ENCODE measurements at places on chromosomes 2 and 18. TPM values are rescaled to one million over a fixed set of nuclear protein-coding genes. Genes with fewer than 3 reads are reported as not detected.

- no peak for DNase-seq
Observed at GRCh38 chr2:106536490-106536889, 49.3 kb downstream of the CD8B2 start.

DNA sequence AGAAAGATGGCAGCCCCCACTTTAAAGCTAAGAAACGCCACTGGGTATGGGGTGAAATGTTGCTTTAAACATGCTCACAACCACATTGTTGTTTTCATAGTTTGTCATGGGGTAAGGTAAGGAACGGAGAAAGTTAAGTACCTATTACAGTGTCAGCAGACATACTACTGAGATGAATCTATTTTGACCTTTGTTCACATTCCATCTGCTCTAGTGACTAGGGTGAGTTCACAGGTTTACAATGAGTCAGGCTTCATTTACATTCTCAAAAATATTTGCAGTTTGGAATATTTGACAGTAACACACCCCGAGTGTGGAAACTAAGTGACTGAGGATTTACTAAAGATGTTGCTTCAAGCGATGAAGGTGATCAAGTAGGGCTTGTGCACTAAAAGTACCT is 428.7 kb upstream of the ACVR2A start:
- DNase-seq, result no peak

DNA sequence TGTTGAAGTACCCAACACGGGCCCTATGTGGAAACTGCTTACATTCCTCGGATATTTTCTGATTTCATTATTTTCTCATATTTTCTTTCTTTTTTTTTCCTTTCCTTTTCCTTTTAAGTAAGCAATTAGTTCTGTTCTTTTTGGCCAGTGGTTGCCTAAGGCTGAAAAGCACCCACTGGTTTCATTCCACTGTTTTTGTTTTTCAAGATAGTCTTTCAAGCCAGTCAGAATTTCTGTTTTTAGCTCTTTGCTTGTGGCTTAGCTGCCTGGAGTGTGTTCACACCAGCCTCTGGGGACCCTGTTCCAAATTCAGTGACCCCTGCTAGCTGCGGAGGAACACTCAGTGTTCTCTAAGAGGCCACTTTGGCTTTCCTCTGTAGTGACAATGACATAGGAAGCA is 73.6 kb downstream of the NRP2 start:
- no peak for DNase-seq

GCFC2 gene
- total RNA-seq, result 20.4 TPM

DCAF17 gene
- 14.8 TPM for total RNA-seq

DNA sequence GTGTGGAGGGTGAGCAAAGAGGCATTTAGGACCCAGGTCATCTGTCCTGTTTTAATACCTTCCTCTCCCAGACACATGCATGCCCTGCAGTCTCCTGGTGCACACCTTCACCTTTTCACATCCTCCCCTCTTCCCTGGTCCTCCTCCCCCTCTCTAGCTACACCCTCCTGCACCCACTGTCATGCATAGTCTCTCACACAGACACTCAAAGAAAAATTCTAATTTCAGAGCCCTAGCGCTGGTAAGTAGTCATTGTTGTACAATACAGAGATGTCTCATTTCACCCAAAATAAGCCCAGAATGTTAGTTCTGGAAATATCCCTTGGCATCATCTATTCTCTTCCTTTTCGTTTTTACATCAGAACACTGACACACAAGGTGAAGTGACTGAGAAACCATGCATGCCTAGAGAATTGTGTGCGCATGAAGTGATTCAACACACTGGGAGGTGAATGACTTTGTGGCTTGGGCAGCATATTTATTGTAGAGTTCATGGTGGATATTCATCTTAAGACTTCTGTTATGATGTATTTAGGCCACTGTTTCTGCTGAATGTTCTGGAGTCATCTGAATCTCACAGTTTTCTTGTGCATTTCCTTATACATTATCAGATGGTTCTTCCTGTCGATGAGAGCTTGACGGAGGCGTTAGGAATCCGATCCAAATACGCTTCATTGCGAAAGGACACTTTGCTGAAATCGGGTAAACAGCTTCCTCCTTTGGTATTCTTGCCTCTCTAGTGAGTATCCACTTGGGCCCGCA is 69.9 kb downstream of the COA5 start:
- no peak for DNase-seq

- peak; percentile 47 for DNase-seq
Observed at GRCh38 chr2:20507166-20507692, 60.4 kb downstream of the RHOB start.

DNA sequence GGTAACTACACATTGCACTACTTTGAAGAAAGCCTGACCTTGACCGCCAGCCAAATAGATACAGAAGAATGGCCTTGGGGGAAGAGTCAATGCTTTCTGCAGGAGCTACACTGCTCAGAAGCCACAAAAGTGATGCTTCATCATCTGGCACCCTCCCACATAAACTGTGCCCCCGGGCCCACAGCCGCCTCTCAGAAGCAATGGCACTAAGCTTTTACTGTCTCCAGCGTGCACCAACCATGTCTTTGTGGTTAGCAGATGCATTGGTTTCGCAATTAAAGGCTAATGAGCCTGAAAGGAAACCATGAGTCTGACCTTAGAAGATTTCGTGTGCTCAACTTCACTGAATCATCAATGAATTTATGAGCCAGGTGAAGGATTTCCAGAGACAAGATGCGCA is 209.4 kb upstream of the TRIB2 start:
- peak; percentile 74 for DNase-seq

GRCh38 chr2:150997066-150997465 is 264.6 kb downstream of the RBM43 start:
- no peak for DNase-seq

CHRNA1 gene
- not detected for total RNA-seq

DNA sequence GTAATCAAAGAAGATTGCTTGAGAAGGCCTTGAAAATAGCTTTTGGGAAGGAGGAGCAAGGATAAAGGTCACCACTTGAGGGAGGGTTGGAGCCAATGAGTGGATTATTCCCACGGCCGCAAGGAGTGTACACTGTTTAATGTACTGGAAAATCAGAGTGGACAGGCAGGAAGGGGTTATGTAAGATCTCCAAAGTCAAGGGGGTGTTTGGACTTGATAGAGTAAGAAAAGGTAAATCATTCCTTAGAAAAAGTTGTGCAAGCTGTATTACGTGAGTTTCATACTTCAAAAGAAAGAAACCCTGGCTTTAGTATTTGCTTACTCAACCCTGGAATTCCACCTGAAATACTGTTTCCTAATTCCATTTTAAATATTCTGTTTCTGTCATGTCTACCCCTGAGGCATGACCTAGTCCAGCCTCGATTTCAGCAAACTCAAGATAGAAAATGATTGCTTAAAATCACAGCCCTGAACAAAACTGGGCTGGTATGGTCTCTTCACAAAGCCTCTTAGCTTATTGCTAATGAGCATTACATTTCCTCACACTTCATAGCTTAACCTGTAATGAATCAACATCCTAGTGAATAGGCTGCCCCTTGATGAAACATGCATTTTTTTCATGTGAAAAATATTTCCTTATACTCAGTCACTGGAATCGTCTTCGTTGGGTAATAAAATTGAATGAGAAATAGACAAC is 1.1 kb downstream of the MREG start:
- no peak for DNase-seq

BCL11A gene
- total RNA-seq, result not detected

GRCh38 chr2:181991171-181991885 is 5.7 kb downstream of the PPP1R1C start:
- no peak for DNase-seq

- peak; percentile 70 for DNase-seq
Observed at GRCh38 chr2:208265371-208265800, 669 bp upstream of the PIKFYVE start.
